SHP77 treated with DMSO at 0.1 percent for 48 hours (cell line): ENCODE measurements at places on chromosomes 5 and 9.

GRCh38 chr5:362978-363765, 41.7 kb downstream of the AHRR start:
- DNase-seq = no peak

GRCh38 chr9:89015336-89015735, 24.1 kb downstream of the S1PR3 start:
- no peak for DNase-seq

GRCh38 chr5:169801324-169801777, 164.3 kb downstream of the DOCK2 start:
- DNase-seq = no peak

DNA sequence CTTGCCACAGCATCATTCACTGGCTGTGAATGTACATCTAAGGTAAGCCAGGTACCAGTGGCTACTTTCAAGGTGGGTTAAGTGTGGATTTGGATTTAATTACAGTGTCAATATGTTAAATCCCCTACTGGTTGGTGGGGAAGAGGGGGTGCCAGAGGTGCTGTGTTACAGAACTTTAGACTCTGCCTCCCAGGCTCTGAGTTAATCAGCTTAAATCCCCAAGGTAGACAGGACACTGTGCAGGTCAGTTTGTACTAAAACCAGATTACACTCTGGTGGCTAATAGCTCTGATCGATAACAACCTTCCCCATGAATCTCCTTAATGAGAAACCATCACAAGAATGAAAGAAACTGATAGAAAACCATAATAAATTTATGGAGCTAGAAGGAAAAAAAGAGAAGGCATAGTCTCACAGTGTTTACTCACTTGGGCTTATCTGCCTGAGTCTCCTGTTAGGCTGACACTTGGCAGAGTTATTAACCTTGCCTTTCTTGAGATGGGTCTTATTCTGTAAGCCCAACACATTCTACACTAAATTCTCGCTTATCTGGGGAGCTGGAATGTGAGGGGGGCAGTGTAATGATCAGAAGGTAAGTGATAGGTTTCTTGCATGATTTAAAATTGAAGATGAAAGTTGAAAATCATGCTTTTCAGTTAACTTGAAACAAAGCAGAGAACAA, 106.8 kb downstream of the LMNB1 start:
- no peak for DNase-seq

GRCh38 chr5:95927927-95928723, 33.5 kb downstream of the ELL2 start:
- DNase-seq = no peak

GRCh38 chr9:75658301-75658905, 232.1 kb upstream of the PCSK5 start:
- no peak for DNase-seq

GRCh38 chr9:12448246-12448645, 244.9 kb upstream of the TYRP1 start:
- no peak for DNase-seq

GRCh38 chr5:30368064-30368463, 825.4 kb upstream of the CDH6 start:
- no peak for DNase-seq

DNA sequence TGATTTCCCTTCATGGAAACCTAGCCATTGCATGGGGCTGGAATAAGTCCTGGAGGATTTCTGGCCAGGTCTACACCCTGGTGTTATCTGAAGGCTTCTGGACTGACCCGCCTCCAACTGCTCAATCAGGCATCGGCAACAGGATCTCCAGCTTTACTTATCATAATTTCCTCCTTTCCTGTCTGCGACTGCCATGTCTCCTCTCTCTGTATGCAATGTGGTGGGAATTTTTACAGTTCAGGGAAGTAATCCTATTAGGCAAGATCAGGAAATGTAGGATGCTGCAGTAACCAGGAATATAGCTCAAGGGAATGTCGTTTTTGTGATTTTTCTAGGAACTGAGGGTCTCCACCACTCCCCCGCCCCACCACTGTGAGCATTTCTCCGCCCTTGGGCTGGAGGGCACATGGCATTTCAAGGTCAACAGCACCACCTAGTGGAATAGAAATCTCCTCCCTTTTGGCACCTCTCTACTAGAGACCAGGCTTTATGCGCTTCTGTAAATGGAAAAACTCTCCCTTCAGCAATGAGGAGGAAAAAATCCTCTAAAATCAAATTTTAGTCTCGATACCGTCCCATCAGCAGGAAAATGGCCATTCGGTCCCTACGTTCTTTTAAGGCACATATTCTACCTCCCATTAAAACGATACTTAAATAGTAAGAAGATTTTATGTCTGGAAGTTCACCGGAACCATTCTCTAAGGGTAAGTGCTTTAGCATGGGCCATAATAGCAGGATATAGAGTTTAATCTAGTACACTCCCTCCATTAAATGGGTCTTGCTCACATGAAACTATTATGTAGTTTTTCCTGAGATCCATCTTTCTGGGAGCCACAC, 93.0 kb downstream of the YTHDC2 start:
- peak; percentile 33 for DNase-seq

- no peak for DNase-seq
Measured at GRCh38 chr9:136944212-136944518, 373 bp downstream of the FBXW5 start.

DNA sequence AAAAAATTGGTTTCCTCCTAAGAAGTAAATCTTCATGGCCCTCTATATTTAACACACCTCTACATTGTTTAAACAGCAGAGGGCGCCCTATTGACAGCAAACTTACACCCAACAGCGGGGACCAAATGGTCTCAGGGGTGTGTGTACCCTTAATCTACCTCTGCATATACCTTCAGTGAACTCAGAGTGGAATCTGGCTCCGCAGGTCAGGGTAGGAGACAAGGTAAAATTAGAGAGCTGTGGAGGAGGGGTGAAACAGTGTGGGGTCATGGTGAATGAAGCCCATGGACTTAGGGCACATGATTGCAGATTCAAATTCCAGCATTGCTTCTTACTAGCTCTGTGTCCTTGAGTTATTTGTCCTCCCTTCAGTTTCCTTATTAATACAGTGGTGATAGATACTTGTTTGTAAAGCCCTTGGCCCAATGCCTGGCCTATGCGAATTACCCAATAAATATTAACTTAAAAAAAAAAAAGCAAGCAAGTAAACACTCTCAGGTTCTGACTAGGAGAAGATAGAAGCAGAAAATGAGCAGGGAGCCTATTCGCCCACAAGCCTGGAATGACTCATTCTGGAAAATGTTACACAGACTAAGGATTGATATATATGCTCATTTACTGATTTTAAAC, 122.9 kb downstream of the CAVIN4 start:
- DNase-seq = no peak

DNA sequence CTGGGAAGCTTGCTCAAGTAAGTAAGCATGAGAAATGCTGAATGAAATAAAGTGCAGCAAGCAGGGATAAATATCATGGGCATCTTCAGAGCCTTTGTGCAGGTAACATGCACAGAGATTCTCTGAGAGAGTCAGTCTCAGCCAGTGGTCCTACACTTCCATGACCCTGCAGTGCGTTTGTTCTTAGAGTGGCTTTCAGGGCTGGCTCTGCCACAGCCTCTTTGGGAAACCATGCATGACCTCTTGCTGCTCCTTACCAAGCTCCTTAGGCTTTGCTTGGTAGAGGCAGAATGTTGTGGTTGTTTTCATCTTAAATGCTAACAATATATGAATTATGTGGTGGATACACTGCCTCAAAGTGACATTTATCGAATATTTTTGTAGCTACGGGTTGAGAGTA, 5.4 kb downstream of the SYK start:
- DNase-seq = no peak

DNA sequence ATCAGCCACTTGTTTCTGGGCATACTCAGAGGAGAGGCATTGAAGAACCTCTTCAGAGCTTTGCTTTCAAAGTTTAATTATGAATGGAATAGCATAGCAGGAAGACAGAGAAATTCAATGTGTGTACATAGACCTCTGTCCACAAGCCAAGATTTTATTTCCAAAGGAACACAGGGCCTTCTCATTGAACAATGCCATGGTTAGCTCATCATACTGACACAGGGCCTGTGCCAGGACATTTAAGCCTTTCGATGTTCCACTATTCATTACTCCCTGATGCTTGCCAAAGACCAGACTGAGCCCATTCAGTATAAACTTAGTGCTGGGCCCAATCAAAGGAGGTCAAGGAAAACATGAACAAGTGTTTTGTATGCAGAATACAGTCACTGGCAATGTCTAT, 280.8 kb downstream of the FBXL17 start:
- no peak for DNase-seq

- no peak for DNase-seq
Measured at GRCh38 chr5:102759700-102760099, 4.6 kb downstream of the PAM start.

GRCh38 chr5:153959134-153959957, 79.4 kb downstream of the FAM114A2 start:
- no peak for DNase-seq

DNA sequence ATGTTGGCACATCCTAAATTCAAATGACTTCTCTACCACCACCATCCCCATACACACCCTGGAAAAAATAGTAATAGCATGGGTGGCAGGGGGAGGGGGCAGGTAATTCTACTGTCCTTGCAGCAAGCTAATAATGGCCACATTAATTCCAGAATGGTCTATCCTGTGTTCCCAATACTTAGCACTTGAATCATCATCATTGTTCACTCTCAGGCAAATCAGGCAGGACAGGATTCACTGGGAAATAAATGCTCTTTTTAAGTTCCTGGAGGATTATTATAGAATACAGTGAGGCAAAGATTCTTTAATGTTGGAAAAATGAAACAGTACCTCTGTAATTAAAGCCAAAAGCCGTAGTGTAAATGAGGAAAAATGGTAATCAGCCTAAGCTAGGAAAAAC, 254.5 kb downstream of the ARRDC3 start:
- no peak for DNase-seq

DNA sequence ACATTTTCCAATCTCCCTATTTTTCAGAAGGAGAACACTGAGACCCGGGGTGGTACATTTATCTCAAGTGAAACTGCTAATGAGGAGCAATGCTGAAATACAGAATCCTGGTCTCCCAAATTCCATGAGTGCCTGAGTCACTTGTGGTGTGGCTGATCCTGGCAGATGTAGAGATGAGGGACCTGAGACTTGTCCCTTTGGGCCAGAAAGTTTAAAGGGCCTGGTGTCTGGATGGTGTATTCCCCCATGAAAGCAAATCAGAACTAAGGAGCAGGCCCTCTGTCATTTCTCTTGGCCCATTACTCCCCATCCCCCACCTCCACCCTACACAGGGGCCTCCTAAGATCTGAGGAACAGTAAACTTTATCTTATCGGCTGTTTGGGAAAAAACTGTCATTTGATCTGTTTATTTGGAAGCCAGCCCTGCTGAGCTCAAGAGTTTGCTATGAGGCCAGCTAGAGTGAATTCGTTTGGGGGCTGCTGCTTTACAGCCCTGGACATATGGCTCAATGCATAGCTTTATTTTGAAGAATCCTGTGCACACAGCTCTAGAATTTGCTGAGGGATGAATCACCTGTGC, 140.3 kb downstream of the LHFPL2 start:
- no peak for DNase-seq

- no peak for DNase-seq
Measured at GRCh38 chr9:107193251-107193650, 89.8 kb upstream of the RAD23B start.

GRCh38 chr5:66538531-66538930, 57.7 kb upstream of the MAST4 start:
- DNase-seq = no peak

DNA sequence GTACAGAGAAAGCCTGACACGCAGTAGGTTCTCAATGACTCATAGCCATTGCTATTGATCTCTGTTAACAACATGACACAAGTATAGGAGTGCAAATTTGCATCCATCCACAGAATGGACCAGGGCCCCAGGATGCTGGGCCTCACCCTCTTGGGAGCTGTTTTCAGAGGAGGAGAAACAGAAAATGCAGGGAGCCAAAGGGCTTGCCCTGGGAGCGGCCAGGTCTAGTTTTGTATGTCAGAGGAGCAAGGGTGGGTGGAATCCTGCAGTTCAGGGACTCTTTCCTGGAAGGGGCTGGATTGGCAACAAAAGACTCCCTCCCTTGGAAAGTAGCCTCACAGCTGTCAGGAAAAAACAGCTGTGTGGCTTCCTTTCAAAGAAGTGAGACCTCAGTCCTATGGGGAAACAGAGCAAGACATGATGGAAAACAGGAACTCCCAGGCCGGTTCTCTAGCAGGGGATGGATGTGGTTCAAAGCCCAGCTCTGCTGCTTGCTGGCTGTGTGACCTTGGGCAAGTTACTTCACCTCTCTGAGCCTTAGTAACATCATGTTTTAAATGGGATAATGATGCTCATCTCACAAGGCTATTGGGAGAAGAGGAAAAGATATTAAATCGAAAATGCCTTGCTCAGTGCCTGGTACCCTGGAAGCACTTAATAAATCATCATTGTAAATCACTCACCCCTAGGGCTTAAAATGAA, 50.5 kb upstream of the SH3PXD2B start:
- DNase-seq = no peak

- DNase-seq = no peak
Measured at GRCh38 chr5:137144656-137145055, 354.5 kb downstream of the SPOCK1 start.

GRCh38 chr9:100674419-100675122, 96.7 kb downstream of the CAVIN4 start:
- no peak for DNase-seq

GRCh38 chr9:106019039-106019680, 324.8 kb downstream of the TMEM38B start:
- DNase-seq = peak; percentile 22
